Transverse colon (tissue), 4 donors: ENCODE measurements at places on chromosomes 7 and 10. TPM values are rescaled to one million over a fixed set of nuclear protein-coding genes. Genes with fewer than 3 reads are reported as not detected.

Gene TMEM236
- 16.9 TPM for total RNA-seq

Gene TMEM225B
- 0.68 TPM for total RNA-seq

Gene TET1
- 1.6 TPM for total RNA-seq

- no peak for DNase-seq
Measured at GRCh38 chr7:70923181-70923845, 208.6 kb upstream of the GALNT17 start.

DNA sequence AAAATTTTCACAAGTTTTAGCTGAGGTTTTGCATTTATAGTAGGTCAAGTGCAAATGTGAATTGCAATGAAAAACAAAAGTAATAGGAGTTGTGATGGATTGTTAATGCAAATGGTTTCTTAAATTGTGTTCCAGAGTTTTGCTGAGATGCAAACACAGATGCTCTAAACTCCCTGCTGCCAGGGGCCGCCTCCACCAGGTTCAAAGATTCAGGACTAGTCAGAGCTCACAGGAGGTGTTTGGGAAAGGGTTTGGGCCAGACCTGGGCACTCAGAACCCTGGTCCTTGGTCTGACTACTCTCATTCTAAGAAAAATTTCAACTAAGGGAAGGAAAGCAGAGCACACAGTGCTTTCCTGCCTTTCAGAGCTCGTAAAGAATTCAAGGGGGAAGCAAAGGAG, 193.1 kb downstream of the CCSER2 start:
- no peak for DNase-seq

DNA sequence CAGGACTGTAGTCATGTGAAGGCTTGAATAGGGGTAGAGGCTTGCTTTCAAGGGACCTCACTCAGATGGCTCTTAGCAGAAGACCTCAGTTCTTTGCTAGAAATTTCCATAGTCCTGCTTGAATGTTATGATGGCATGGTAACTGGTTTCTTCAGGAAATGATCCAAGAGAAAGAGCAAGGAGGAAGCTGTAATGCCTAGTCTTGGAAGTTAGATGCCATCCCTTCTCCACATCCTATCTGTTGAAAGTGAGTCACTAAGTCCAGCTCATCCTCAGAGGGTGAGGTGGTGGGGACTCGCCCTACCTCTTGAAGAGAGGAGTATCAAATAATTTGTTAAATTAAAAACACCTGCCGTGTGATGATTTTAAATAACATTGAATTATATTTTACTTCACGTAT, 4.6 kb downstream of the MGAM start:
- no peak for DNase-seq

DNA sequence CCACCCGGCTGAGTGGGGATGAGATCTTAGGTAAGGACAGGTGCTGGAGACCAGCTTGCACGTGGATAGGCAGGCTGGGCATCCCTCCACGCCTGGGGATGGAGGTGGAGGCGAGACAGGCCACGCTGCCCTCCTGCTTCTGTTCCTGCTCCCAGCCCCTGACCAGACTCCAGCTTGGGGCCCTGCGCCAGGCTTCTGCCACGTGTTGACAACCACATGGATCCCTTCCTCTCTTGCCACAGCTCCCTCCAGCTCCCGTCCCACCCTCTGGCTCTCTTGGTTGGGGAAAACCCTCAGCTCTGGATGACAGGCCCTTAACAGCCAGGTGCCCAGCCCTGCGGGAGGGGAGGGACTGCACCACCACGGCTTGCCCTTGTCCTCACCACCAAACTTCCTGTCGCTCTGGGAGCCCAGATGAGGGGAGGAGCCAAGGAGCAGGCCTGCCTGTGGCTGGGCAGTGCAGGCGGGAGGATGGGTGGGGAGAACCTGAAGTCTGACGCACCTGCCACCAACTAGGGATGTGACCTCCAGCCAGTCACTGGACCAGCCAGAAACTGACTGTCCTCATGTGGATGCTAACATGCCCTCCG, 36.0 kb downstream of the KCNH2 start:
- DNase-seq: peak; percentile 70

DNA sequence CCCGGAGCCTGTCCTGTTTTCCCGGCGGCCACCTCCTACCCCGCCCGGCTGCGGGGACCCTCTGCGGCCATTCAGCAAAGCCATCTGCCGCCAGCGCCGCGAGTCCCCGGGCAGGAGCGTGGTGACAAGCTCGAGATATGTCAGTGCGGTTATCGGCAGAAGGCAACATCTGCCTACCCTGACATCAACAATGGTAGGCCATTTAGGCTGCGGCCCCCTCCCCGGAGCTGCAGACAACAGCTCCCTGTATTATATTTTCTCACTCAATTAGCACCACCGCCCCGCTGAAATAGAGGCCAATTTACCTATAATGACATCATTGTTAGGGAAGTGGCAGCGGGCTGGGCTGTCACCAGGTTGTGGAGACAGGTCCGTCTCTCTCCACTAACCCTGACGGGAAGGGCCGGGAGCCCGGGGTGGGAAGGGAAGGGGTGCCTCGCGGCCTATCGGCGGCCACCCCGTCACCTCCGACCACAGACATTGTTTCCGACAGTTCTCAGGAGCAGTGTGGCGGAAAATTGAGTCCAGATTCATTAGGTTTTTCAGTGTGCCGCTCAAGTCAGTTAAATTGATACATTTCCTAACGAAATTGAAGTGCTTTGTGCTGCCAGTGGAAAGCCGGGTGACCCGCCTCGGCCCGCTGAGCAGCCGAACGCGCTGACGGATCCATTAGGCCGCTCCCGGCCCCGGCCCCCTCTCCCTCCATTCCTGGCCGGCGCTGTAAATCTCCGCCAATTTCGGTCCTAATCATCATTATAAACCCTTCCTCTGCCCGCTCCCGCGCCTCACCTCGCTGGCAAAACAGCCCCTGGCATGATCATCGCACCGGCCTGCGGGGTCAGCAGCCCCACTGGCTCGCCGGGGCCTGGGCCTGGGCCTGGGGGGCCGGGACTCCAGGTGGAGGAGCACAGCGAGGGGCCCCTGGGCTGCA, 43.0 kb downstream of the UNCX start:
- no peak for DNase-seq
